ENCODE measurements at places on chromosomes 4 and X.

DNA sequence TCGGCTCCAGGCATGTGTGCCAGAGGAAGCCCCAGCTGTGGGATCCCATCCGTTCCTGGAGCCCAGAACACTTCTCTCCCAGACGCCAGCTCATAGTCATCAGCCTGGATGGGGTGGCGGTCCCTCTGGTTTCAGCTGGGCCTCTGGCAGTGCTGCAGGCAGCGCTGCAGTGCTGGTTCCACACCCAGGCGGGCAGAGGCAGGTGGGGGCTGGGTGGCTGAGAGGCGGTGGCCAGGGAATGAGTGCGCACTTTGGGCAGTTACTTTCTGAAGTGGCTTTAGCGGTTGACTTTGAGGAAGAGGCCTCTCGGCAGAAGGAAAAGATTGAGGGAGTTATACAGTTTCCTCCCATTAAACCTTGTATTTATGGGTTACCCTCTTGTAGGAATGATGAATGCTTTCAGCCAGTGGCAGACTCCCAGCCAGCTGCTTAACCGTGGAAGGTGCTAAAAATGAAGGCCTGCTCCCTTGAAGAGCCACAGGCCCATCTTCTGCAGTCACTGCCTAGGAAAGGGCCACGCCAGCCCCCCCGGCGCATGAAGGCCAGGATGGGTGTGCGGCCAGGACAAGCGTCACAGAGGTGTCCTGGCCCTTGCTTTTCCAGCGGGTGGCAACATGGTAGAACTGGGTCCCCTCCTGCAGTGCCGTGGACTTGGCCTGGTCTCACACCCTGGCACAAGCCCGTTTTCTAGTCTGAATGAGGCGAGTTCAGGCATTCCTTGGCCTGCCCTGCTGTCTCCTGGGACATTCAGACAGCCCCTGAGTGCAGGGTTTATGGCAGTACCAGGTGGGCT is 9.9 kb downstream of the TADA2B start:
- no peak for DNase-seq

- DNase-seq, result no peak
Measured at GRCh38 chr4:134812611-134813010, 611.0 kb upstream of the PABPC4L start.

- no peak for DNase-seq
Measured at GRCh38 chr4:111639876-111640275, 505.4 kb upstream of the FAM241A start.

GRCh38 chrX:133909888-133910287 is 75.5 kb downstream of the GPC3 start:
- no peak for DNase-seq

DNA sequence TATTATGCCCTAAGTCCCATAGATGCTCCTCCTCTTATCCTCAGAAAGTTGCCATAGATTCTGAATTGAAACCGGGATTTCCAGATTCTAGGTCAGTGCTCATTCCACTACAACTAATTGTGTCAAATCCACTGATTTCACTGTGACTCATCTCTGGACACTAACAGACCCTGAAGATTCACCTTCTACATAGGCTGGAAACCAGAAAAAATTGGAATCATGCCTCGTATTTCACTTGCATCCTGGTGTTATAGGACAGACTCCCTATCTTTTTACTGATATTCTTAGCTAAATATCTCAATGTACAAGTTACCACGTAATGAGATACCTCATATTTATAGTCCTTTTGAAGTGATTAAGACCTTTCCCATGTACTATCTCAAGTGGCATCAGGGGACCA is 36.7 kb downstream of the CLNK start:
- DNase-seq, result no peak

DNA sequence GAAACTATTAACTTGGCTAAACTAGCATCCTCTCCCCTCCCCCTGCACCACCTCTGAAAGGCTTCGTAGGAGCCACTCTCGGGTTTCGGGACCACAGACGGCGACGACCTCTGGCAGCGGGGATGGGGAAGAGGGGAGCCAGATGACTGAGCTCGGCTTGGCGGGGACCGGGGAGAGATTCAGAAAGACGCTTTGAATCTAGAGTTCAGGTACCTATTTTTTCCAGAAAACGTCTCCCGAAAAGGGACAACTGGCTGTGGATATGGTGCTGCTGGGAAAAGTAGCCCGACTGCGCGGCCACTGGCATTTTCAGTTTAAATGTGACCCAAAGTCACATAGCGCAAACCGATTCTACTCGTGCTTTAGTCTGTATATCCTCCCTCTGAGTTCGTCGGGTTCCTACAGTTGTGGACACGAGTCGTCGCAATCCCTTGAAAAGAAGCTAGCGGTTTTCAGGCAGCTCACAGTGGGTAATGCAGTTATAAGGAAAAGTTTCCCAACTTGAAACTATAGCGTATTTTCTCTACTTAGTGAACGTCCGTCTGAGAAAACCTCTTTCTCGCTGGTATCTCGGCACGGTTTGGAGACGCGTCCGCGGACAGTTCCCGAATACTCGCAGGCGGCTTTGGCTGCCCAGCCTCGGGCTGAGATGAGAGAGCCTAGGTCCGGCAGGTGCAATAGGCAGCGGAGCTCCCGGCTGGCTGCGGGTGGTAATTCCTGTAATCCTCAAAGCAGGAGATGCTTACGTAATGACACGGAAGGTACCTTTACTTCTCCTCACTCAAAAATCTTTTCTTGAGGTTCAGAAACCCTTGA is 1.3 kb downstream of the PARM1 start:
- no peak for DNase-seq

DNA sequence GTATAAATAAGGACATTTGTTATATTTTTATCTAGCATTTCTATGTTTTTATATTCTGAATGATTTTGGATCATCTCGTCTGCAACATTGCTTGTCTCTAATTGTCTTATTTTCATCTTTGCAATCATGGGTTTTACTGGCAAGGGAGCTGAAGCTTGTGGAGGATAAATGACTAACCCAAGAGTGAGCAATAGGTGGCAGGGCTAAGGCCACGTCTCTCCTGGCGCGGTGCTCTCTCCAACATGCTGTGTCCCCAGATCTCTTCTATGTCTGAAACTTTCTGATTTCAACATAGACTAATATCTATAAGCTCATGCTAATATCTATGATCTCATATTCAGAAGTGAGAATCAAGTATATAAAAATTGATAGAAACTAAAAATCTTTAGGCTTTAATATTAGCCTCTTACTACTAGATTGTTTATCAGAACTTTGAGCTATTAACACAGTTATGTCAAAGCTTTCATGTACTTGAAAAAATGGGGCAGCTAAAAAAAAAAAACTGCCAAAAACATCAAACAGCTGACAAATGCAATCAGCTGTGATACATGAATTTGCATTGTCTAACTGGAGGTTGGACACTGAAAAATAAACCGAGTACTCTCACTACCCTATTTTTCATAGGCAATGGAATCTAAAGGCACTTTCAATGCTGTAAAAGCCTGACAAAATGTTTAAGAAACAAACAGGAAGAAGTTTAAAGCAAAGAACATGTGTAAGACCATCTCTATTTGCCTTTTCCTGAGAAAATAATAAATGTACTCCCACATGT is 169.2 kb downstream of the TMA16 start:
- DNase-seq, result no peak

DNA sequence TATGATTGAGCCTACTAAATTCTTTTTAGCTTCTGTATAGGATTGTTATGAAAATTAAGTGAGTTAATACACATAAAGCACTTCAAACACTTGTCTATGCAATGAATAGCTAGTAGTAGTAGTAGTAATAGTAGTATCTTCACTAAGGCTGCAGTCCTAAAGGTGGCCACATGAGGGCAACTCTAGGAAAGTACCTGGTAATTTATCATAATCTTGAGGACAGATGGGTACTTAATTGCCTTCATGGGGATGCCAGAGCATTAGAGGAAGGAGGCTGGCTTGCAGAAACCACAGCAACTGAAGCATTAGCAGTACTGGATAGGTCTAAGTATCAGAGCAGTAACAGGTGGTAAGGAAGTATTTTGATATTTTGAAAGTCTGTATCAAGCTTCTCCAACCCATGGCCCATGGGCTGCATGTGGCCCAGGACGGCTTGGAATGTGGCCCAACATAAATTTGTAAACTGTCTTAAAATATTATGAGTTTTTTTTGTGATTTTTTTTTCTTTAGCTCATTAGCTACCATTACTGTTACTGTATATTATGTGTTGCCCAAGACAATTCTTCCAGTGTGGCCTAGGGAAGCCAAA is 17.3 kb downstream of the NIPAL1 start:
- DNase-seq, result peak; percentile 57

DNA sequence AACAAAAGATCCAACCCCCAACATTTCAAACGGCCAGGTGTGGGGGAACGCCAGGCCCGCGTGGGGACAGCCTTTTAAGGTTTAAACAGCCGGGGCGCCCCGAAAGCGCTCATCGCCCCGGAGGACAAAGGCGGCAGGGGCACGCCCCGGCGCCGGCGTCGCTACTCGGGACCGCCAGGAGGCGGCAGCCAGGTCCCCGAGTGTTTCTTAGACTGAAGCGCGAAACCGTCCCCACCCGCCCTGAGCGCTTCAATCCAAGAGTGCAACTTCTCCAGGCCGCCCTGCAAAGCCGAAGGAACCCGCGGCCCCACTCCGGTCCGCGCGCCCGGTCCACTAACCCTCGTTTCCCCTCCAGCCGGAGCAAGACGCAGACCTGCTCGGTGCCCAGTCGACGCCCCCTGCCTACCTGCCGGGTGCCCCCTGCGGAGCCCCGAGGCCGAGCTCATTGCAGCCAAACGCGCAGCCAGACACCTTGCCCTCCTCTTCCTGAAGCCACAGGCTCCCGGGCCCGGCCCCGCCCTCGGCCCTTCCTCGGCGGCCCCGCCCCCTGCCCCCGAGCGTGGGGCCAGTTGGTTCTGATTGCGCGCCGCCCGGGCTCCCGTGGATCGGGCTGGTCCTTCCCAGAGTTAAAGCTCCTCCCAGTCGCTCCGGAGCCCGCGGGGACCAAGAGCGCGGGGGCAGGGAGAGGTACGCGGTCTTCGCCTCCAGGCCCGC is at the start of gene CASP6:
Gene CASP6 (minus strand): TSS at position 496 of the 714 bp plus-strand sequence. CDS start 50 bp downstream, at position 446.
- peak; percentile 47 for DNase-seq

DNA sequence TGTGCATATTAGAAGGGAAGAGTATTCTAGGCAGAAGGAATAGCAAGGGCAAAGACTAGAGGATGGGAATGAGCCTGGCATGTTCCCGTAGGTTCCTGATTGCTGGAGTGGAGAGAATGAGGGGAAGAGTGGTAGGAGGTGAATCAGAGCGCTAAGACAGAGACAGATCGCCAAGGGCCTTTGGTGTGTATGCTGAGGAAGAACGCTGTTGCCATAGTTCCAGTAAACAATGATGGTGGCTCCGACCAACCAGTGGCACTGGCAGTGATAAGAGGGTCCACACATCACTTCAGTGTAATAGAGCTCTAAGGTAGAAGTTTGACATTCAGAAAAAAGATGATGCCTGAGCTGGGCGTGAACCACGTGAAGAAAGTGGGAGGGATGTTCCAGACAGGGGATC is 966 bp downstream of the TBC1D25 start:
- no peak for DNase-seq

DNA sequence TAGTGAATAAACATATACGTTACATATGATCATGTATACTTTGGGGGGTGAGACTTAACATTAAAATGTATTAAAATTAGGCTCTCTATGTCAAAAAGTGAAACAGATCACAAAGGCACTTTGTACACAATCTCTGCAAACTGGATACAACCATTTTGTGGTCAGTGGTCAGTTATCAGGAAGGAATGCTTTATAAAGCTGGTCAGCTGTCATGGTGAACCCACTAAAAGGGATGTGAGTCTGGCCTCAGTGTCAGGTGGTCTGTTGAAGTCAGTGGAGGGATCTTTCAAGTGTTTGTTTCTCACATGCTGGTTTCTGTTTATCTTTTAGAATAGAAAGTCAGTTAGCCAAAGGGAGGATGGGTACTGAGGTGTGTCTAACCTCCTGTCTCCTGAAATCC is 875.5 kb upstream of the INTU start:
- DNase-seq, result no peak

DNA sequence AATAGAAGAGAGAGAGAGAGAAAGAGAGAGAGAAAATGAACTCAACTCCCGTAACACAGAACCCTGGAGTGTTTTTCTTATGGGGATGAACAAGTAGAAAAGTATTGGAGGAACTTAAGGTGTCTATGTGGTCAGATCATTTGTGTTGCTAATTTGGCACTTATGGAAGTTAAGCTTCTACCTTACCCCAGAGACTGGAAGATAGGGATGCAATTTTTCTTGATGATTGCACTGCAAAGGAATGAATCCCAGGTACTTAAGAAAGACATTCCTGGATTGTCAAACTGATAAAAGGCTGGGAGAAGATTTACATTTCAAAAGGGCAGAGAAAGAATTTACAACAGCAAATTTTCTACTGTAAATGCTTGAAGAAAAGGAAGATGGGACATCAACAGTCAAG is 57.2 kb downstream of the MAP9 start:
- no peak for DNase-seq

- no peak for DNase-seq
Measured at GRCh38 chr4:55722132-55722531, 86.0 kb upstream of the NMU start.

GRCh38 chrX:155094468-155095061 is 23.3 kb downstream of the BRCC3 start:
- DNase-seq, result peak; percentile 10

DNA sequence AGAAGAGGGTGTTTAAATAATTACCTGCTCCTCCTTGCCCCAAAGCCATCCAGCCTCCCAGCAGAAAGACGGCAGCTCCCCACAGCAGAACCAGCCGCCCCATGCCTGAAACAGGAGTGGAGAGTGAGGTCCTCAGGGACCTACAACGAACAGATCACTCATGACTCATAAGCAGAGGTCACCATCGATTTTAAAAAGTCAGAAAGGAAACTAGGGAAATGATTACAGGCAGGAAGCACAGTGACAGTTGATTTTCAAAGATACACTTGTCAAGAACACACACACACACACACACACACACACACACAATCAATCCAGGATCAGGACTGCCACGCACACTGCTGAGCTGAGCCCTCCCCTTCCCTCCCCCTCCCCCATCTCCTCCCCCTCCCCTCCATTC is at the start of gene CRLF2:
Gene CRLF2 (minus strand): TSS at position 118 of the 400 bp plus-strand sequence. CDS start 15 bp downstream, at position 103.
- no peak for DNase-seq

- no peak for DNase-seq
Measured at GRCh38 chr4:81142744-81143143, 72.3 kb downstream of the PRKG2 start.

GRCh38 chr4:126850286-126850685 is 782.5 kb upstream of the INTU start:
- DNase-seq, result no peak

Data from activated T-cell treated with anti-CD3 and anti-CD28 coated beads for 24 hours (primary cell).